MCF 10A (cell line): ENCODE measurements at places on chromosomes 6 and 20. TPM values are rescaled to one million over a fixed set of nuclear protein-coding genes. Genes with fewer than 3 reads are reported as not detected.

SASH1 gene
- total RNA-seq = 16.7 and 18.4 TPM in 2 replicates

MYH7B gene
- total RNA-seq = 0.07 and 0.27 TPM in 2 replicates

LPA gene
- total RNA-seq = not detected in 2 replicates

SYNJ2 gene
- total RNA-seq = 8.9 and 10.3 TPM in 2 replicates

PRSS35 gene
- total RNA-seq = not detected in 2 replicates

ID4 gene
- not detected in 2 replicates for total RNA-seq

ABHD16B gene
- not detected in 2 replicates for total RNA-seq

NELFCD gene
- total RNA-seq = 59.6 and 79.8 TPM in 2 replicates

VWA7 gene
- total RNA-seq = 2.0 and 3.1 TPM in 2 replicates

MYB gene
- not detected in 2 replicates for total RNA-seq

SLC32A1 gene
- not detected in 2 replicates for total RNA-seq

MLN gene
- not detected in 2 replicates for total RNA-seq

SAPCD1 gene
- total RNA-seq = 4.3 and 5.1 TPM in 2 replicates

APOBEC2 gene
- total RNA-seq = not detected in 2 replicates

SIM1 gene
- not detected in 2 replicates for total RNA-seq

NKAPL gene
- total RNA-seq = not detected in 2 replicates

GCNT2 gene
- 0.63 and 0.96 TPM in 2 replicates for total RNA-seq

MC3R gene
- not detected in 2 replicates for total RNA-seq

CPXM1 gene
- not detected in 2 replicates for total RNA-seq

MAS1L gene
- total RNA-seq = not detected in 2 replicates

HLA-DQB1 gene
- total RNA-seq = not detected in 2 replicates

RARS2 gene
- 29.9 and 31.0 TPM in 2 replicates for total RNA-seq

AGER gene
- total RNA-seq = 8.0 and 8.4 TPM in 2 replicates

GZF1 gene
- total RNA-seq = 15.5 and 19.9 TPM in 2 replicates

PTCHD4 gene
- 7.4 and 8.4 TPM in 2 replicates for total RNA-seq

LINC00237 gene
- not detected in 2 replicates for total RNA-seq

TGM3 gene
- not detected in 2 replicates for total RNA-seq

CTSZ gene
- 96.6 and 103 TPM in 2 replicates for total RNA-seq

KCNG1 gene
- total RNA-seq = 24.8 and 30.6 TPM in 2 replicates

PNLDC1 gene
- total RNA-seq = not detected in 2 replicates

LRRC73 gene
- 0.37 and 1.2 TPM in 2 replicates for total RNA-seq

SSTR4 gene
- total RNA-seq = not detected in 2 replicates

MEP1A gene
- not detected in 2 replicates for total RNA-seq
